ENCODE measurements at places on chromosomes 7 and 10. TPM values are rescaled to one million over a fixed set of nuclear protein-coding genes. Genes with fewer than 3 reads are reported as not detected.

Gene SFRP5
- total RNA-seq = 0.57 TPM

Gene MICALL2
- total RNA-seq = 117 TPM

Gene AQP1
- 47.4 TPM for total RNA-seq

Gene NUTM2B
- 1.2 TPM for total RNA-seq

Gene TMEM270
- not detected for total RNA-seq

Gene SHTN1
- 30.9 TPM for total RNA-seq

Gene CDNF
- total RNA-seq = 1.4 TPM

Gene RGR
- total RNA-seq = not detected

Gene CCL24
- total RNA-seq = 18.4 TPM

Gene C7orf33
- not detected for total RNA-seq

Data from colonic mucosa (tissue), 4 donors.